Right ventricle myocardium superior (tissue), 1 donor: ENCODE measurements at places on chromosomes 6 and 20.

- no peak for DNase-seq
These were observed 7.1 kb downstream of the CD93 start for GRCh38 chr20:23079016-23079351.

DNA sequence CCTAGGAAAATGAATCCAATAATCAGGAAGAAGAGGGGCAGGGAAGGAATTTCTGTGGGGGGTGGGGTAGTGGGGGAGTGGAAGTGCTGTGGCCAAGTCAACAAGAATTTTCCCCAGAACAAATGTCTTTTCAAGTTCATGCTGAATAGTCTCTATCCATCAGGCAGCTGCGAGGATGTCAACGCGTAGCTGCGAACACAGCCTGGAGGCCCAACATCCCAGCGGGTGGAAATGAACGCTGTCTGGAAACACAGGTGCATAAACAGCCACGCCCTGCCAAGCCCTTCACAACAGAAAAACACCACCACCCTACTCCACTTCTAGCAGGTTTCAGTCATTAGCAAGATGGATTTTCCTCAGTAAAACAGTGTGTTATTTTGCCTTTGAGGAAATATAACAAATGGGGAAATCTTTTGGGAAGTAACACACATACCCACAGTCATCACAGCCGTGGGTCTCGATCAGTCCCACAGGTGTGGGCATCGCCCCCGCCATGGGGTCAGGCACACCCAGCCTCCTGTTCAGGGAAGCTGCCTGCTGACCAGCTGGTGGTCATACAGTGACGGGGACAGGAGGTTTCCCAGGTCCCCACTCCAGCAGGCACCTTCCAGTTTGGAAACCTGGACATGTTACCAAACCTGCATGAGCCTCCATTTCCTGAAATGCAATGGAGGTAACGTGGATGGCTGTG, 112.1 kb upstream of the THBS2 start:
- DNase-seq = no peak

DNA sequence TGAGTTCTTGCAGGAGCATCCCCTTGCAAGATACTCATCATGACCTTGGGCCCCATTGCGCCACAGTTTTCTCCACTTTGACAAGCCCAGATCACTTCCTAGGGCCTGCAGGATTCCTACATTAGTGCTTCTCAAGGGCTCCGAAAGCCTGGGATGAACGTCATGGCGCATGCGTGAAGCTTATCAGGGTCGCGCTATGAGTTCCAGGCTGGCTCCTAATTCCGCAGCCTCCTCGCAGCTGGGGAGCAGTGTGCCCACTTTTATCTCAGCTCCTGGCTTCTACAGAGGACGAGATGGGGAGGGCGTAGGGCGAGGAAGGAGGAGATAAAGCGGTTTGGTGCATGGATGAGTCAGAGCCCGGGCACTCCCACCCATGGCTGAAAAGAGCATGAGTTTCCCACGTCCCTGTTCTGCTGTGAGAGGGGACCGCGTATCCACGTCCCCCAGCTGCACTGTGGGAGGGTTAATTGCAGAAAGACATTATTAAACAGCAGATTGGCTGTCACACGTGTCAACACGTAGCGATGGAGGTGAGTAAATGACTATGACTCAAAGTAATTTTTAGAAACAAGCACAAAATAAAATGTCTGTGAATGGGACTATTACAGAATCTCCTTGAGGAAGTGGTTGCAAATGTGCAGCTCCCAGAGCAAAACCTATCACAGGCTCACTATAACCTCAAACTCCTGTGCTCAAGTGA, 72.9 kb upstream of the DSP start:
- DNase-seq = peak; percentile 77

GRCh38 chr6:129936329-129937165, 75.4 kb upstream of the TMEM244 start:
- DNase-seq = peak; percentile 50

GRCh38 chr20:51159303-51159702, 136.4 kb upstream of the KCNG1 start:
- DNase-seq = no peak

DNA sequence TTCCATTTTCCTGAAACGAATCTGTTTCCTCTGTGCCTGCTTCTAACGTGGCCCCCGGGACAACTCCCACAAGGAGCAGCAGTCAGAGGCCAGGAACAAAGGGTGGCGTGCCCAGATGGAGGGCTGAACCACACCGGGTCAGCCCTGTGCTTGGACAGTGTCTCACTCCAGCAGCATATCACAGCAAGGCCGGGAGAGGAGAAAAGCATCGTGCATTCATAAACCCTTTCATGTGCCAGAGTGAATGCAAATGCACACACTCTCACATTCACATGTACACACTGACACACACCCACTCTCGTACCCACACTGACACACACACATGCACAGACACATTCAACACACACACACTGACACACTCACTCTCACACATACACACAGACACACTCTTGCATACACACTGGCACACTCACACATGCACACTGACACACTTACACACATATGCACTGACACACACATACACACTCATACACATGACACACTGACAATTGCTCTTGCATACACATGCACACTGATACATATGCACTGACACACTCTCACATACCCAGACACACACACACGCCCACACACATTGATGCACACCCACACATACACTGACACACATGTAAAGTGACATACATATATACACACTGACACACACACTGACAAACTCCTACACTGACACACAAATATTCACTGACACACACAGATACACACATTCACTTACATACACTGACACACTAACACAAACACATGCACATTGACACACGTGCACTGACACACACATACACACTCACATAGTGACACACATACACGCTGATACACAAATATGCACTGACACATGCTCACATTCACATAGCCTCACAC, 237.0 kb downstream of the LRFN2 start:
- DNase-seq = no peak

DNA sequence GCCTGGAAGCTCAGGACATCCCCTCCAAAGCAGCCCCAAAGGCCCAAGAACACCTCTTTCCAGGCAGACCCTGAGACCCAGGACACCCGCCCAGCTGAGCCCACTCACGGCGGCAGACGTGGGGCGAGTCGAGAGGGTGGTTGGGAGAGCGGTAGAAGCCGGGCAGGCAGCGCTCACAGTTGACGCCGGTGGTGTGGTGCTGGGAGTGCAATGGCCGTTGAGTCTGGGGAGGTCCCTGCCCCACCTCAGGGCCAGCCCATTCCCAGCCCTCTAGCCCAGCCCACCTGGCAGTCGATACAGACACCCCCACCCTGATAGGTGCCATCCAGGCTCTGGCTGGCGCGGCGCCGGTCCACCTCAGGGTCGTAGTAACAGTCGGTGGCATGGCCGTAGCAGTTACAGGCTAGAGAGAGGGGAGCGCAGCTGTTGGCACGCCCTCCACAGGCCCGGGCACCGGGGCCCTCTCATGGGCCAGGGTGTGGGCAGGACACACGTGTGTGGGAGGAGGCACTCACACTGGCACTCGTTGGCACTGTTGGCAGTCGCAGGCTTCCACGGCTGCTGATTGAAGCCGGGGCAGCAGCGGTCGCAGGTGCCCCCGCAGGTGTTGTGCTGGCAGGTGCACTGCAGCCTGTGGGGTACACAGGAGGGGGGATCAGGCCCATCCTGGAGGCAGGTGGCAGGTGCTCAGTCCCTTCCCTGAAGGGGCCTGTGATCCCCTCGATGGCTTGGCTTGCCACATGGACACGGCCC, 20.5 kb downstream of the LAMA5 start:
- peak; percentile 35 for DNase-seq

DNA sequence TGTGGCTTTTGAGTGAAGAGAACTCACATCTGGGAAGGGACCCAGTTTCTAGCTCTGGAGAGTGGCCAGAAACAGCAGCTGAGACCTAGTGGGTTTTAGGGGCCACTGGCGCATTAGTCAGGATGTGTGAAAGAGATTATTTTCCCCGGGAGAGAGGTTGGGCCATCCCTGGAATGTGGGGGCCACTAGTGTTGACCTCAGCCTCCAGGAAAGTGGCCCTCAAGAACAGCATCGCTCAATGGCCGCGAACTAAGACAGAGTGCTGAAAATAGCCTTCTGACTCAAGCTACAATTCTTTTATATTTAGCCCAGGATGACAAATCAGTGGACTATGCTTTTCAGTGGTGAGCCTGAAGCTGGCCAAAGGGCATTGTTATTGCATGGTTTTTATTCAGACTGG, 210.4 kb upstream of the RNF24 start:
- no peak for DNase-seq

DNA sequence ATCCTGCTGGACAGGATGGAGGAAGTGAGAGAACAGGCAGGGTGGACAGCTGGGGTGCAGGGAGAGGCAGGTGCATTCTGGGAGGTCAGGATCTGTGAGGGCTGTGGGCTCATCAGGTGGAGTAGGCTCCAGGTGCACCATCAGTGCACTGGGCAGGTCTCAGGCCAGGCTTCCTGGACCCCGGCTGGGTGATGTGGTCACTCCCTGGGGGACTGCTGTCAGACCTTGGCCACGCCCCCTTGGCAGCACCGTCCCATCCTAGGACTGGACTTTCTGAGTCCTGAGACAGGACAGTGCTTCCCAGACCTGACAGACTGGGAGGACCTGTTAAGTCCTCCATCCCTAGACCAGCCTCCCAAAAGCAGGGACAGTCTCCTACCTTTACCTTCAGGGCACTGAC, 626.7 kb upstream of the DEFB115 start:
- DNase-seq = no peak

- DNase-seq = no peak
These were observed 184.1 kb downstream of the MBOAT1 start for GRCh38 chr6:20028143-20028542.

GRCh38 chr6:168516944-168517741, 76.2 kb downstream of the SMOC2 start:
- DNase-seq = no peak

DNA sequence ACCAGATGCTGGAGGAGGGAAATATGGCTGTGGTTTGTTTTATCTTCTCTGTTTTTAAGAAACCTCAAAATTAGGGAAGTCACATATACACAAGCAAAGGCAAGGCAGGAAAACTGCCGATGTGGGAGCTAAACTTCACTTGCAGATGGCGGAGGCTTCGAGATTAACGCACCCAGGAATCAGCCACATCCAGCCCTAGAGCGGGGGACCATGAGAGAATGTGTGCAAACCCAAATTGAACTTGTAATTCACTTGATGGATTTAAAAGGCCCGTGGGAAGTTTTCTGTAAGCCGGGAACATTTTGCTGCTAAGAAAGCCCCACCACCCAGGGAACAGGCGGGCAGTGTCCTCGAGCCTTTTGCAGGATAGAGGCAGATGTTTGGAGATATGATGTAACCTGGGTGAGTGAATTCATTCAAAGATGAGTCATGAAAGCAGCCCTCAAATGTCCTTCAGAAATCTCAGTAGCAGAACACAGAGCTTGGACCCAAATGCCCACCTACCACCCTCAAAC, 39.9 kb downstream of the PREX1 start:
- DNase-seq = no peak

- no peak for DNase-seq
These were observed 493.8 kb downstream of the NKAIN2 start for GRCh38 chr6:124297507-124297906.

DNA sequence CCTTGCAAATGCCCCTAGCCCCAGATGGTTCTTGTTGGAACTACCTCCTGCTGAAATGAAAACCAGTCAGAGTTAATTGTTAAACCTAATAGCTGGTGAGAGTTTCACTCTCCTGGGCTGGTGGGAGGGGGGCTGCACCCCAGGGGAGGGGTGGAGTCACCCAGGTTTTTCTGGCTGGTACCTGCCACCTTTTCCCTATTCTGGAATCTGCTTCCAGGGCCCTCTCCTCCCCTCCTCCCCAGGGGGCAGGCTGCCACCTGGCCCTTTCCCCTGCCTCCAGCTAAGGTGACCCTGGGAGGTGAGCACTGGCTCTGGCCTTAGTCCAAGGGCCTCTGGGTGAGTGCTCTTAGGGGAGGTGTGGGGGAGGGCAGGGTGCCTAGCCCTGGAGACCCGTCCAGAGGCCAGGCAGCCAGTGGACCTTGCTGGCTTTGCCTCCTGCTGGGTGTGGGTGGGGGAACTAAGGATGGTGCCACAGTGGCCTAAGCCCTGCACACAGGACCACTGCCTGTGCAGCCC, 48.8 kb upstream of the EPB41L1 start:
- DNase-seq = no peak

- DNase-seq = no peak
These were observed 13.6 kb downstream of the IL17F start for GRCh38 chr6:52230685-52231084.

GRCh38 chr6:133040803-133041419, 200.2 kb upstream of the EYA4 start:
- DNase-seq = no peak

DNA sequence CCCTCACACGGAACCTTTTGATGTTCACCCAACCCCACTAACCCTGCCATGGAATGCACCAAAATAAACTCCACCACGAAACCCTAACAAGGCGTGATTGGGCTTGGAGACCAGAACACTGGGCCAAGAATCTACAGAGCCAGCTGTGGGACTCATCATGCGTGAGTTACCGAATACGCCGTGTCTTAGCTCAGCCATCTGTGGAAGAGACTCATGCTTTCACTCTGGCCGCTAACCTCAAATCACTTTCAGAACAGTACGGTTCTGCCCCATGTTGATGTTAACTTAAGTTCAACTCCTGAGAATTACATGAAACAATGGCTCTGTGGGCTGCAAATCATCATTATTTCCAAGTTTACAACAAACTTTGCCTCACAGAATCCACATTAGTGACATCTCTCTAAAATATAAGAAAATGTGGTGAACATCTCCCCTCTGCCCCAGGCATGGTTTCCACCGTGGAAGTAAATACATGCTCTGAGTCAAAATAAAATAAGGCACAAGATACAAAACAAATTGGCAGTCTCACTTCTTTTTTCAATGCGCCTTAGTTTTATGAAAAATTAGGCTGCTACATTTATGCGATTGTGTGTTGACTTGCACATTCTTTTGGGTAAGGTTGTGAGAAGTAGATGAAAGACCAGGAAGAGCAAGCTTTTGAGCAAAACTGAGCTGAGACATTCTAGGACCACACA, 308.9 kb upstream of the EXOC2 start:
- no peak for DNase-seq

- DNase-seq = no peak
These were observed 95.6 kb upstream of the FOXC1 start for GRCh38 chr6:1514078-1514477.

DNA sequence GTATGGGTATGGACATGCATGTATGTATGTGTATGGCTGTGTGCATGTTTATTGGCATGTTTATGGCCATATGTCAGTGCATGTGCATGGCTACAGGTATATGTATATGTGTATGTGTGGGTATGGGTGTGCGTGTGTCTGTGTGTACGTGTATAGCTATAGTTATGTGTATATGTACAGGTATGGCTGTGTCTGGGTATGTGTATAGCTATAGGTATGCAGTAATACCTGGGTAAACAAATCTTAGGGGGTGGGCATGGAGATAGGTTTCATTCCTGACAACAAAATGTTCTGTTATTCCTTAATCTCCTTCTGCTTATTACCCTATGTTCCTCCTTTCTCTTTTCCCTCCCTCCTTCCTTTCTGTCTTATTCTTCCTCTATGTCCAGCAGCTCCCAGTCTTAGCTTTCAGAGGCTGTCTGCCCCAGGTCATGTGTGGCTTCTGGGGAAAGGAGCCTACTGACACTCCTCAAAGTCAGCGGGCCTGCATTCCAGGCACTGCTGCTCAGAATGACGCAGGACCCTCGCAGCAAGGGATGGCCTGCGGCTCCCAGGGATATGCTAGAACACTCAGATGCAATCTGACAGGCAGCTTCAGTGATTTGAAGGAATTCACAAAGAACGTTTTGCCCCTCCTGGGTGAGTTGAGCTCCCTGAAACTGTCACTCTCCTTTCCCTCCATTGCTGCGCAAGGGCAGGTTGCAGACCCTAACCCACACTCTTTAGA, 139.3 kb upstream of the PHACTR1 start:
- no peak for DNase-seq
